ENCODE measurements at places on chromosomes 13 and 19.

- DNase-seq, result no peak
Measured at GRCh38 chr19:6837525-6837924, 49.9 kb upstream of the ADGRE1 start.

DNA sequence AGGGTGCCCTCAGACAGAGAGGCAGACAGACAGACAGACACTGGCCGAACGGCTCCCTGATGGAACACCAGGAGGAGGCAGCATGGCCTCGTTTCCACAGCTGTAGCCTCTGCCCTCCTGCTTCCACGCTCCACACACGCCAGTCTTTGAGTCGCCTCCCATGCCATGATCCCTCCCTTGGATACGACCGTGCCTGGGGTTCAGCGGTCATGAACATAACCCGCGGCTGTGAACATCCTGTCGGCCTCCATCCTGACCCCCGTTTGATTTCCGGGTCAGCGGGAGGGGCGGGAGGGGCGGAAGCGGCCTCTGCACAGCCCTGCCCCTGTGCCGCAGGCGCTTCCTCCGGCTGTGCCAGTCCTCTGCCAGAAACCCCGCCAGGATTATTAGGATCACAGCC is 23.4 kb downstream of the GP6 start:
- DNase-seq, result peak; percentile 35

GRCh38 chr13:113742445-113743120 is 16.4 kb upstream of the TMEM255B start:
- DNase-seq, result no peak

DNA sequence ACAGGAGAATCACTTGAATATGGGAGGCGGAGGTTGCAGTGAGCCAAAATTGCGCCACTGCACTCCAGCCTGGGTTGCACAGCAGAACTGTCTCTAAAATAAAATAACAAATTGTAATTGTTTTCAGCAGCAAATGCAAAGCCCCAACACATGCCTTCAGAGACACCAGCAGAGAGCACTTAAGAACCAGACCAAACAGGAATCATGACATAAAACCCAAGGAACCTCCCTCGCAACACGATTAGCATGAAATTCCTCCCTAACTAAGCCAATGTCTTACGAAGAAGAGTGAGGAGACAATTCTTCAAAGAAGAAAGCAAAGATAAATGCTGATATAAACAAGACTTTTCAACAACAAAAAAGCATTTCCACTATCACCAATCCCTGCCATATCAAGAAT is 40.1 kb downstream of the PSPC1 start:
- no peak for DNase-seq

DNA sequence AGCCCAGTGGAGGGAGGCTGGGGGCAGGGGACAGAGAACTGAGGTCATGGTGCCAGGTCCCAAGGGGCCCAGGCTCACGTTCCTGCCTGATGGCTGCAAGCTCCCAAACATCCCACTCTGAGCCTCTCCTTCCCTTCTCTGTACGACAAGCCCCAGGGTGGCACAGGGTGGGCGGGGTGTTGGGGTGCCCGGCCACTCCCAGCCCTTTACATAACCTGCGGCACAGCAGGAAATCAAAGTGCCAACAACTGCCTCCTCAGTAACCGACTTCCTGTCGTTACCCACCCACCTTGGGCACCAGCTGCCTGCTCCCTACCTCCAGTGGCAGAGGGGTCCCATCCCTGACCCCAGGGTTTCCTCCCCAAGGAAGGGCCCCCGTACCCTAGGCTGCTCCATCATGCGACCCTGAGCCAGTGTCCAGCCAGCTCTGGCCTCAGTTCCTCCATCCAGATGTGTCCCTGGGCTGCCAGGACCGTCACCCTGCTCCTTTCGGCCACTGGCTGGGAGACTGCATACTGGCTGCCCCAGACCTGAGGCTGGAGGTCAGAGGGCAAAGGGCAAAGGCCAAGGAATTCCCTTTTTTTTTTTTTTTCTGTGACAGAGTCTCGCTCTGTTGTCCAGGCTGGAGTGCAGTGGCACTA is 27.7 kb upstream of the NFIC start:
- no peak for DNase-seq

- no peak for DNase-seq
Measured at GRCh38 chr13:83183439-83184149, 698.7 kb downstream of the SLITRK1 start.

GRCh38 chr13:96794669-96795068 is 199.6 kb downstream of the OXGR1 start:
- DNase-seq, result no peak

DNA sequence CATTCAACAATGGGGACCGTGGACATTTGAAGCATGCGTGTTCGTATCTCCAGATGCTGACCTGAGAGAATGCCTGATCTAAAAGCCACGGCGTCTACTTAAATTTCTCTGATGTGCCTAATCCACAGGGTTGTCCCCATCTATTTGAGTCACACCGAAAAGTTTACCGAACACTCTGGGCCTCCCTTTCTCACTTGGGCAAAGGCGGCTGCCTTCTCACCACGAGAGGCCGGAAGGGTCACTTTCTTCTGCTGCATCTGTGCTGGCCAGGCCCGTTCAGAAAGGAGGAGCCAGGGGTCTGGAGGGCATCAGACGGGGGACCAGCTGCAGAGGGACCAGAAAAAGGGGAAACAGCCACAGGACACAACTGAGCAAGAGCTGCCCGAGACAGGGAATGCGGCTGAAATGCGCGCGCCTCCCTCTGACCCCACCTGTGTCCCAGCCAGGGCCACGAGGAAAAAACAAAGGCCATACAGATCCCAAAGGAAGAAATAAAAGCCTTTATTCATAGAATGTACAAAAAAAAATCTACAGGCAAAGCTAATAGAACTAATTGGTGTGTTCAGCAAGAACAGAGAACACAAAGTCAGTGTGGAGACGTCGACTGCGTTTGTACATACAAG is 71.3 kb upstream of the C13orf46 start:
- DNase-seq, result no peak

GRCh38 chr19:18634612-18635297 is 2.1 kb upstream of the KLHL26 start:
- no peak for DNase-seq

- DNase-seq, result no peak
Measured at GRCh38 chr19:1066251-1066747, 668 bp upstream of the ARHGAP45 start.

DNA sequence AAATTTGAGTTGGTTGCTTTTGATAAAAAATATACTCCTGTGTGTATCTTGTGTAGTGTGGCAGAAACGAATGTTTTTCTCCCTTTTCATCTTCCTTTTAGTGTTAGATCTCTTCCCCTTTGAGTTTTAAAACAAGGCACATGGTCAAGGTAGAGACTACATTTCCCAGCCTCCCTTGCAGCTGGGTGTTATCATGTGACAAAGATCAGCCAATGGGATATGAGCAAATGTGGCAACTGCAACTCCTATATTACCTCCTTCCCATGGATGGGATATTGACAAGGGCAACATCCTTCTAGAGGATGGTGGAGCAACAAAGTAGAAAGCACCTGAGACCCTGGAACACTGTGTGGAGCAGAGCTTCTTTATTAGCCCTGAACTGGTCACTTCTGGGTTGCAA is 42.4 kb downstream of the ADGRE3 start:
- DNase-seq, result no peak

GRCh38 chr19:30215248-30215647 is 156.9 kb upstream of the ZNF536 start:
- DNase-seq, result no peak

DNA sequence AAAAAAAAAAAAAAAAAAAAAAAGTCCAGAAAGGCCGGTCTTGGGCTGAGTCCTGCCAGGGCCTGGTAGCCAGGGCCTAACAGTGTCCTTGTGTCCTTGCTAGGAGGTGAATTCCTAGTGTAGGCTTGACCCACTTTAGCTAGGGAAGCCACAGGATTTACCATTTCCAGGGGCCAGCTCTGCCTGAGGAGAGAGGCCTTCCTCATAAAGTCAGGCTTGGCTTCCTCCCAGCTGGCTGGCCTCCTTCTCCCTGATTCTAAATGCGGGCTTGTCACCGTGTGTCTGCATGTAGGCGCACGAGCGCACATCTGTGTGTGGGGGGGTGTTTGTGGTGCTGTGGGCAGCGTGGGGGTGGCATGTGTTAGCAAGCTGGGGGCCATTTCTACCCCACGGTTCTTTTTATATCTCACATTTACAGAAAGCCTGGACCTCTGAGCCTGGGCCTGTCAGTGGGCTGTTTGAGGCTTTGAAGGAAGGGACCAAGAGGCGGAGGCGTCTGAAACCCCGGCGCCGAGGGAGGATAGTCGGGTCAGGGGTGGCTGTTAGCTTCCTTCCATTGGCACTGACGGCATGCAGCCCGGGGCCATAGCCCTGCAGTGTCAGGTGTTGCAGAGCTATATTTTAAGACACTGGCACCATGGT is 31.7 kb downstream of the IER2 start:
- no peak for DNase-seq

DNA sequence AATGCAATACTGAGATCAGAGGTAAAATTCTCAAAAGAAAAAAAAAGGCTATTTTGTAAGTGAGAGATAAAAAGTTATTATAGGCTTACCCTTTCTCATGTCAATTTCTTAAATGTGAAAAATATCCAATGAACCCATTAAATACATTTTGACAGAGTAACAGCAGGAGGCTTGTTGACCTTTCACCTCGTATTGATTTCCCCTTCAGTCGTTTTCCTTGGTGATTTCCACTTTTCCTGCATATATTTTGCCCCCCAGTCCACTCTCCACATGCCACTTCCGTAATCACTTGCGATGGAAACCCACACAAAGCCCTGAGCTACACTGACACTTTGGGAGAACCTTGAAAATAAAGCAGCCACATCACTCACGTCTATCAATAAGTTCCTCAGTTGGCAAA is 248.1 kb upstream of the OBI1 start:
- DNase-seq, result no peak

GRCh38 chr13:94343243-94343585 is 136.3 kb downstream of the DCT start:
- DNase-seq, result no peak
